ENCODE measurements at places on chromosomes 3 and 15. TPM values are rescaled to one million over a fixed set of nuclear protein-coding genes. Genes with fewer than 3 reads are reported as not detected.

- H3K27ac ChIP-seq, result no peak overlapping the region
- H3K27me3 ChIP-seq, result no peaks in the 10 kb centered on the region
- no peak for DNase-seq
- no peaks in the 10 kb centered on the region for H3K36me3 ChIP-seq
Measured at GRCh38 chr3:103644450-103644849, 1209.6 kb downstream of the ZPLD1 start.

DNA sequence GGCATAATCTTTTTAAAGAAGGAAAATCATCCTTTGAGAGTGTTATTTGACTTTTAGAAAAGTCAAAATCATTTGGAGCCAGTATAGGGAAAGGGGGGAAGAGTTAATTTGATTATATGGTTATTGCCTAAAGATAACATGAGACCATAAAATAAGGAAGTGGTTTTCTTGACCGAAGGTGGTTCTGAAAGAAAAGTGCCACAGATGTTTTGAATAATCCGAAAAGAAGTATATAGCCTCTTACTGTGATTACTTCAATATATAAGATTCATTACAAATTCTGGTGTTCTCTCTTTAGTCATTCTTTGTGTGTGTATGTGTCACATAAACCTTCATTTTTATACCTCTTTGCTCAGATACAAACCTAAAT, 1.1 kb downstream of the DNAJB11 start:
- no peak for DNase-seq
- no peaks in the 10 kb centered on the region for H3K27me3 ChIP-seq
- peak overlapping the region; percentile 79 for H3K4me3 ChIP-seq

DNA sequence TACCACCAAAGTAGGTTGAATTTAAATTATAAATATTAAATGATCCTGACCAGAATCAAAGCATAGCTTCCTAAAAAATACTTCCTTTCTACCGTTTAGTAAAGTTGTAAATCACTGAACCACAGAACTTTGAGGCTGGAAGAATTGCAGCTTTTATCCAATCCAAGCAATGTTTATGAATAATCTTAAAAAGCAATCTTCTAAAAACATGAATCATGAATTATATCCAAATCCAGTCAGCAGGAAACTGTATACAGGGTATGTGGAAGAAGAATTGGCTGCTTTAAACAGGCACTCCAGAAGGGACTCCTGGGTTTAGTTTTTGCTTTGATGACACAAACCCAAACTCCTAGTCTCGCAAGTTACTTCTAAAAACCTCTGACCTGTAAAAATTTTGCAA, 30.2 kb downstream of the HEG1 start:
- no peaks in the 10 kb centered on the region for H3K27me3 ChIP-seq
- H3K27ac ChIP-seq, result no peak overlapping the region

- no peaks in the 10 kb centered on the region for H3K27me3 ChIP-seq
- H3K4me3 ChIP-seq, result no peak overlapping the region
- no peak for DNase-seq
- no peak overlapping the region for H3K27ac ChIP-seq
- H3K4me1 ChIP-seq, result peaks cover 11% of the 10 kb centered on the region
Measured at GRCh38 chr15:98953968-98954367, 53.6 kb downstream of the PGPEP1L start.

DNA sequence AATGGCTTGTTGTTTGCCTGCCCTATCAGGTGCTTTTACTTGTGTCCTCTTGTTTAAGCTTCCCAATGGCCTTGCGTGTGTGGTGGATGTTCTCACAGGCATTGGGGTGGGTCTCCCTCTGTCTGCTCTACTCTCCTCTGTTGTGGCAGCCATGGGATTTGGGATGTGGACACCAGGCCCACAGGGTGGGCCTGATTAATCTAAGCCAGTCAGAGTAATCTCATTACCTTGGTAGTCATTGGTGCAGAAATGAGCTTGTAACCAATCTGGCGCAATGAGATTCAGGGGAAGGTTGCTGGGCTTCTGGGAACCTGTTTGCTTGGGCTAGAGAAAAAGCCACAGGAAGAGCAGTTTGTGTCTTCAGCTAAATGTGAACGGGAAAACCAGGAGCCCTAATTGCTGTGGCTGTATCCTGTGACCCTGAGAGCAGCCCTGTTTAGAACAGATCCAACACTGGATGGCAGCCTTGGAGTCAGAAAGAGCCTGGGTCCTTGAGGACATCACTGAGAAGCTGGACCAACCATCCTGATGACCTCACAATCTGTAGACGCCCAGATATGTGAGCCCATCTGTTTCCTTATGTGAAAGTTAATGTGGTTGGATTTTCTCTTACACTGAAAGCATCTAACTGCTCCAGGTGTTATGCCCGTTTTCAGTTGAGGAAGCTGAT, 157.3 kb upstream of the UBE2E1 start:
- no peaks in the 10 kb centered on the region for H3K27me3 ChIP-seq
- no peak overlapping the region for H3K27ac ChIP-seq
- H3K4me3 ChIP-seq, result no peak overlapping the region
- no peak for DNase-seq
- H3K36me3 ChIP-seq, result no peaks in the 10 kb centered on the region

GRCh38 chr3:32127219-32127826, 20.9 kb downstream of the GPD1L start:
- H3K36me3 ChIP-seq, result peaks cover 32% of the 10 kb centered on the region
- H3K4me1 ChIP-seq, result no peaks in the 10 kb centered on the region
- H3K27me3 ChIP-seq, result no peaks in the 10 kb centered on the region
- DNase-seq, result no peak
- H3K4me3 ChIP-seq, result no peak overlapping the region

GRCh38 chr15:92808598-92809063, 91.5 kb upstream of the CHD2 start:
- H3K4me3 ChIP-seq, result peak overlapping the region; percentile 59
- DNase-seq, result no peak
- H3K36me3 ChIP-seq, result no peaks in the 10 kb centered on the region
- no peaks in the 10 kb centered on the region for H3K27me3 ChIP-seq

DNA sequence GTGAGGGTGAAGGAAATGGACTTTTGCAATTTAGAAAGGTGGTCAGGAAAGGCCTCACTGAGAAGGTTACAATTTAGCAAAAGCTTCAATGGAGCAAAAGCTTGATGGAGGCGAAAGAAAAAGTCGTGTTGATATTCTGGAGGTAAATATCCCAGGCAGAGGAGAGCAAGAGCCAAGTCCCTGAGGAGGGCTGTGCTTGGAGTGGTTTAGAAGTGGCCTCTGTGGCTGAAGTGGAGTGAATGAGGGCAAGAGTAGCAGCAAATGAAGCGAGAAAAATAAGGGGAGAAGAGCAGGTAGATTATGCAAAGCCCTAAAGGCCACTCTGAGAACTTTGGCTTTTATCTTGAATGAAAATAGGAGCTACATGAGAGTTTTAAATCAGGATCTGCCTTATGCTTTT, 54.1 kb downstream of the GUCA1C start:
- no peaks in the 10 kb centered on the region for H3K27me3 ChIP-seq
- no peaks in the 10 kb centered on the region for H3K36me3 ChIP-seq
- no peak for DNase-seq
- no peak overlapping the region for H3K27ac ChIP-seq
- no peaks in the 10 kb centered on the region for H3K4me1 ChIP-seq
- H3K4me3 ChIP-seq, result no peak overlapping the region

DNA sequence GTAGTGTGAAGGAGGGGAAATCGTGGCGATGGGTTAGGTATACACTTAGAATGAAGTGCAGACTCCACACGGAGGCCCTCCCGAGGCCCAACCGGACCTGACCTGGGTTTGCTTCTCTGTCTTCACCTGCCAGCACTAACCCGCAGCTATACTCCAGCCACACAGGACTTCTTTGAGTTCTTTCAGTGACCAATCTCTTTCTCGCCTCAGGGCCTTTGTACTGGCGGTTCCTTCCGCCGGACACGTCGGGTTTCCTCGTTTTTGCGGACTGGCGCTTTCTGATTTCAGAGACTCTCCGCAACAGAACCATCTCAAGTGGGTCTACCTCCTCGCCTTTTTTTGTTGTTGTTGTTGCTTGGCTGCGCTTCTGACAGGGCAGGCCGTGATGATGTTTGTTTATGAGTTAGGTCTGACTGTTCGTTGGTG, at the start of gene NEIL1:
NEIL1 (plus strand) TSS at position 244 of the 426 bp plus-strand sequence. CDS start 1,867 bp downstream, outside the sequence.
- peaks cover 51% of the 10 kb centered on the region for H3K4me1 ChIP-seq
- peaks cover 2% of the 10 kb centered on the region for H3K36me3 ChIP-seq
- no peaks in the 10 kb centered on the region for H3K27me3 ChIP-seq

DNA sequence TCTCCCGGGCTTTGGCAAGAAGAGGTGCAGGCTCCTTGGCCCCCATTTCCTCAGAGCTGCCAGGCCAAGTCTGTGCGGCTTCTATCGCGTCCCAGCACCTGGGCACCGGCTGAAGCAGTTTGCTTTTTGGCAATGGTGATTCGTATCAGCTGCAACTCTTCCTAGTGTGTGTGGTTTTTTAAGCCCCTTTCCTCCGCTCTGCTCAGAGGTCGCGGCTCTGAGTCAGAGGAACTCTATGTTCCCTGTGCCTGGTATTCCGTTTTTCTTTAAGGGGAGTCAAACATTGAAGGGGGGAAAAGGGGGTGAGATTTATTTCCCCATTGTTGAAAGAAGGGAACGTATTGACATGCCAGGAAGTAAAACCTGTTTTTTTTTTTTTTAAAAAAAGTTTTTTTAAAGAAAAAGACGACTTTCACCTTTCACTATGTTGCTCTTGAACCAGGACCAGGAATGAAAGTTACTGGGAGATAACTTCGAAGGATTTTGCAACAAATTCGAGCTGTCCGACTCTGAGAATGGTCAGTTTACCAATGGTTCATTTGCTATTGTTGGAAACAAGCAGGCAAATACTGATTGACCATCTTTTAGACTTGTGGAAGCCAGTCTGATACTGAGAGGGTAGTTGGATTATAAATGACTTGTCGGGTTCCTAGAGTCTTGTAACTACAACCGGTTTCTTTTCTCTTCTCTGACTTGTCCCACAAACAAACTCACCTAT, 1.1 kb downstream of the ARMC8 start:
- no peaks in the 10 kb centered on the region for H3K36me3 ChIP-seq
- no peaks in the 10 kb centered on the region for H3K27me3 ChIP-seq
- peak overlapping the region; percentile 72 for H3K27ac ChIP-seq
- H3K4me3 ChIP-seq, result peak overlapping the region; percentile 91

- H3K27me3 ChIP-seq, result no peaks in the 10 kb centered on the region
- H3K36me3 ChIP-seq, result peaks cover 30% of the 10 kb centered on the region
- no peak overlapping the region for H3K4me3 ChIP-seq
- DNase-seq, result no peak
Measured at GRCh38 chr3:32522682-32523081, 20.0 kb upstream of the CMTM6 start.

GRCh38 chr3:50211930-50212329, 6.9 kb downstream of the SLC38A3 start:
- H3K4me1 ChIP-seq, result no peaks in the 10 kb centered on the region
- no peak overlapping the region for H3K4me3 ChIP-seq
- DNase-seq, result no peak
- H3K27me3 ChIP-seq, result peaks cover 3% of the 10 kb centered on the region
- H3K27ac ChIP-seq, result no peak overlapping the region

GRCh38 chr3:193253986-193254660, 13.1 kb downstream of the PLAAT1 start:
- no peaks in the 10 kb centered on the region for H3K27me3 ChIP-seq
- no peak overlapping the region for H3K27ac ChIP-seq
- H3K4me1 ChIP-seq, result no peaks in the 10 kb centered on the region
- H3K4me3 ChIP-seq, result no peak overlapping the region
- DNase-seq, result no peak

DNA sequence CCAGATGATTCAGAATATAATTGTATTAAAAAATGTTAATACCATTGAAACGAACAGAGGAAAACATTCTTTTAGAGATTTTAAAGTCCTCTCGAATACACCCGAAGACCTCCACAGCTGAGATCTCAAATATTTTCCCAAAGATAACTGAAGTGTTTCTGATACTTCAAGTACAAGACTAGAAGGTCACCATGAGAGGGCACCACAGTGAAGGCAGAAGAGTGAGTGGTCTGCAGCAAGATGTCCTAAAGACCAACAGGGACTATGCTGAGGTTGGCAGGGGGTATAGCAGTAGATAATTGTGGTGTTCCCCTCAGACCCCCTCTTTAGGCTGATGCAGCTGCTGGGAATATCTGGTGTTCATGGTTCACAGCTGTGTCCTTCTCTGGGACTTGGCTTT, 156.5 kb downstream of the PDCD6IP start:
- H3K4me1 ChIP-seq, result no peaks in the 10 kb centered on the region
- H3K27me3 ChIP-seq, result no peaks in the 10 kb centered on the region
- H3K4me3 ChIP-seq, result no peak overlapping the region
- DNase-seq, result no peak
- H3K36me3 ChIP-seq, result no peaks in the 10 kb centered on the region

DNA sequence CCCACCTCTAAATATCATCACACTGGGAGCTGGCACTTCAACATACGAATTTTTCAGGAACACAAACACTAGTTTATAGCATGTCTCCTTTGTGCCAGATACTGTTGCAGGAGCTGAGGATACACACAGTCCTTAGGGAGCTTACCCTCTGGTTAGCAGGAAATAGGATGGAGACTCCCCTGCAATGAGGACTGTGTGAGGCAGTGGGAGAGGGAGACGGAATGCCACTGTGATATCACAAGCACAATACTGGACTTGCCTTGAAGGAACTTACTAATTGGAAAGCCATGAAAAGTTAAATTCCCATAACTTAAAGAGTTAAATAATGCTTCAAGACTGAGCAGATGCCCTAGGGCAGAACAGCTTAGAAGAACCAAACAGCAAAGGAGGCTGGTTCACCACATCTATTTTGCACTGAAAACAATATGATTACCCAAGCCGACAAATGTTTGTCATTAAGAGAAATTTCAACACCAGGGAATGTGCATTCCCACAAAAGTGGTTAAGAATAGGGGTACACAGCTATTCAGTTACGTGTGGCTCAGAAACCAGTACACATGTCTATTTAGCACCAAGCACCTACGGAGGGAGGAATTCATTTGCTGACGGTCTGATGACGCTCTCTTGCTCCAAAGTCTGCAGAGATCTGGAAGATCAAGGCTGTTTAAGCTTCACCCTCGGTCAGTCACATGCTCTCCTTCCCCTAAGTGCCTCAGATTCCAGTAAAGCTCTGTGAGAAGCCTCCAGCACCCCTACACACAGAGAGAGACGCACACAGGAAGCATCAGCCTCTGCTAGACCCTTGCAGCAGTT, 5.2 kb downstream of the TBC1D2B start:
- peak overlapping the region; percentile 19 for H3K4me3 ChIP-seq
- no peaks in the 10 kb centered on the region for H3K27me3 ChIP-seq
- H3K4me1 ChIP-seq, result peaks cover 83% of the 10 kb centered on the region
- DNase-seq, result no peak
- peak overlapping the region; percentile 53 for H3K27ac ChIP-seq

- no peak overlapping the region for H3K4me3 ChIP-seq
- H3K27me3 ChIP-seq, result no peaks in the 10 kb centered on the region
- H3K27ac ChIP-seq, result no peak overlapping the region
Measured at GRCh38 chr3:112197131-112197530, 64.1 kb upstream of the GCSAM start.

DNA sequence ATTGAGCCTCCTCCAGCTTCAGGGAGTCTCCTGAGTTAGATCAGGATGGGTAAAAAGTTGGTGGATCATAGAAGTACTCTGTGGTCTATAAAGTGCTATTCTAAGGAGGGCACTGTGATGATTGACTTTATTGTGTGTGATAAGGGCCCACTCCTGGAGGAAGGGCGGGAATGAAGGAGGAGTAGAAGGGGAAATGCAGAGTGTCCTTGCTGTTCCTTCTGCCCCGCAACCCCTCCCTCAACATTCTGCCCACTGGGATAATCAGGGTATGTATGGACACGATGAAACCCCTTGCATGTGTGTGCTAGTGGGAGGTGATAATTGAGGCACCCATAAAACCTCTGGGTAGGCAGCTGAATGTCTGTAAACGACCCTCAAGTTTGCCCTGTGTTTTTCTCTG, 66.2 kb downstream of the CLDN11 start:
- no peak for DNase-seq
- no peak overlapping the region for H3K4me3 ChIP-seq
- H3K4me1 ChIP-seq, result no peaks in the 10 kb centered on the region
- H3K36me3 ChIP-seq, result no peaks in the 10 kb centered on the region
- H3K27ac ChIP-seq, result no peak overlapping the region

The ARPP21 gene
- total RNA-seq, result not detected

The GUCA1C gene
- total RNA-seq, result not detected

The ARGFX gene
- not detected for total RNA-seq

The RTP1 gene
- not detected for total RNA-seq

The FBXW12 gene
- not detected for total RNA-seq

The CCDC39 gene
- total RNA-seq, result not detected
